ENCODE measurements at places on chromosomes 1 and 21. TPM values are rescaled to one million over a fixed set of nuclear protein-coding genes. Genes with fewer than 3 reads are reported as not detected.

DNA sequence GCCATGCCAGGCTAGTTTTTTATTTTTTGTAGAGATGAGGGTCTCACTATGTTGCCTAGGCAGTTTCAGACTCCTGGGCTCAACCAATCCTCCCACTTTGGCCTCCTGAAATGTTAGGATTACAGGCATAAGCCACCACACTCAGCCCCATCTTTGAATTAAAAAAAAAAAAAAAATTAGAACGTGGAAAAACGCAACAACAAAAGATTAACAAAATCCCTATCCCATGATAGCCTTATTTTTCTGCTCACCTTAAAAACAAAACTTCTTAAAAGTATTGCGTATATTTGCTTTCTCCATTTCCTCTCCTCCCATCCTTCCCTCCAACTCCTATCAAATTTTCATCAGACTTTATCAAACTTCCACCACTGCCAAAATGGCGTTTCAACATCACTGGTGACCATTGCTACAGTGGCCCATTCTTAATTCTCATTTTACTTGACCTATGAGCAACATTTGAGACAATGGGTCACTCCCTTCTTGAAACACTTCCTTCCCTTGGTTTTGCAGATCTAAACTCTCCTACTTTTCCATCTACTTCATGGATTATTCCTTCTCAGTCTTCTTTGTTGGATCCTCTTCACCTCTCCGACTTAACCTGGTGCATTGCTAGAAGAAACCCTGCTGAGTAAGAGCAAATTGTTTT lies 579 bp upstream of the ZNF684 start:
- H3K4me3 ChIP-seq = peak overlapping the region; percentile 99
- H3K36me3 ChIP-seq = no peaks in the 10 kb centered on the region

- H3K27me3 ChIP-seq = no peaks in the 10 kb centered on the region
- H3K4me1 ChIP-seq = no peaks in the 10 kb centered on the region
- no peak overlapping the region for H3K27ac ChIP-seq
- no peak for DNase-seq
These were observed 37.7 kb upstream of the IGSF21 start for GRCh38 chr1:18069903-18070302.

The ZSCAN20 gene
- 0.94 TPM for total RNA-seq

The CCDC27 gene
- total RNA-seq = not detected

The PCAT6 gene
- not detected for total RNA-seq

GRCh38 chr1:213531369-213532310 lies 456.1 kb upstream of the PROX1 start:
- no peak for DNase-seq
- no peaks in the 10 kb centered on the region for H3K27me3 ChIP-seq
- H3K27ac ChIP-seq = no peak overlapping the region
- H3K36me3 ChIP-seq = no peaks in the 10 kb centered on the region
- no peak overlapping the region for H3K4me3 ChIP-seq

- no peak for DNase-seq
- no peaks in the 10 kb centered on the region for H3K4me1 ChIP-seq
- H3K27me3 ChIP-seq = no peaks in the 10 kb centered on the region
These were observed 70.8 kb downstream of the DTL start for GRCh38 chr1:212106286-212106792.

The CYP4A22 gene
- total RNA-seq = not detected

- no peaks in the 10 kb centered on the region for H3K4me1 ChIP-seq
- DNase-seq = no peak
- no peaks in the 10 kb centered on the region for H3K36me3 ChIP-seq
- H3K4me3 ChIP-seq = no peak overlapping the region
- no peaks in the 10 kb centered on the region for H3K27me3 ChIP-seq
These were observed 92.0 kb upstream of the KIF26B start for GRCh38 chr1:245062741-245063305.

DNA sequence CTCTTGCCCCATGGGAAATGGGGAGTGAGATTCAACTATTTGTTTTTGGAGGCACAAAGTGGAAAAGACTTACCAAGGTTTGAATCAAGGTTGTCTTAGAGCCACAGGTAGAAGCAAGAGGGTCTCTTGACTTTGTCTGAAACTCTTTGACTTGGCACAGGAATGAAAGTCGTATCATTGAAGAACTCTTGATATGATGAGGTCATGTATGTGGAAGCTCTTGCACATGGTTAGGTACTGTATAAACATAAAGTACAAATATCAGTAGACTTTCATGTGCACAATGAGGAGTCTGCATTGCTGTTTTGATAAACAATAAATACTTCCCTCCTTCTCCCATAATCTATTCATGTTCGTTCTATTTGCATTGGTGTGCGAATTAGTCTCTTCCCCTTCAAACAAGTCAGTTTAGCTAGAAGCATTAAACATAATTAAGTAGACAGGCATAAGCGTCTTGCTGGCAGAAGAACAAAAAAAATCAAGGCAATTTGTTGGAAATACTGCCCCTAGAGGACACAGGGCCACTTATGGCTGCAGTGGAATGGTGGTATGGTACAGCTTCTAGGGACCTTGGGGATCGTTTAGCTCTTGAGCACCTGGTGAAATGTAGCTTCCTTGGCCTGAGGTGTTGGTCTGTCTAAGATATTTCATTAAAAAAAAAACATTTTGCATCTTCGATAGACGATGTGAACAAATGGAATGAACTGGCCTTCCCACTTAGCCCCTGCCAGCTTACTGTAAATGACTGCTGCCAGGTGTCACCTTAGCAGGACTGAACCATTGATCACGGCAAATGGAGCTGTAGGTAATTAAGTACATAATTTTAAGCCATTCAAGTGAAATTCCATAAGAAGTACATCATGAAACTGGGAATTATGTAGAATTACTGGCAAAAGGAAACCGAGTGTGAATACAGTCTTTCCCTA lies 218.0 kb upstream of the GALNT2 start:
- H3K27me3 ChIP-seq = peaks cover 3% of the 10 kb centered on the region
- H3K36me3 ChIP-seq = no peaks in the 10 kb centered on the region
- DNase-seq = peak; percentile 40
- H3K4me1 ChIP-seq = no peaks in the 10 kb centered on the region
- no peak overlapping the region for H3K4me3 ChIP-seq
- H3K27ac ChIP-seq = no peak overlapping the region

GRCh38 chr1:21097729-21098128 lies 79.0 kb downstream of the EIF4G3 start:
- no peak overlapping the region for H3K27ac ChIP-seq
- no peak overlapping the region for H3K4me3 ChIP-seq
- peaks cover 6% of the 10 kb centered on the region for H3K36me3 ChIP-seq

The LCE4A gene
- total RNA-seq = not detected

The AVPR1B gene
- not detected for total RNA-seq

DNA sequence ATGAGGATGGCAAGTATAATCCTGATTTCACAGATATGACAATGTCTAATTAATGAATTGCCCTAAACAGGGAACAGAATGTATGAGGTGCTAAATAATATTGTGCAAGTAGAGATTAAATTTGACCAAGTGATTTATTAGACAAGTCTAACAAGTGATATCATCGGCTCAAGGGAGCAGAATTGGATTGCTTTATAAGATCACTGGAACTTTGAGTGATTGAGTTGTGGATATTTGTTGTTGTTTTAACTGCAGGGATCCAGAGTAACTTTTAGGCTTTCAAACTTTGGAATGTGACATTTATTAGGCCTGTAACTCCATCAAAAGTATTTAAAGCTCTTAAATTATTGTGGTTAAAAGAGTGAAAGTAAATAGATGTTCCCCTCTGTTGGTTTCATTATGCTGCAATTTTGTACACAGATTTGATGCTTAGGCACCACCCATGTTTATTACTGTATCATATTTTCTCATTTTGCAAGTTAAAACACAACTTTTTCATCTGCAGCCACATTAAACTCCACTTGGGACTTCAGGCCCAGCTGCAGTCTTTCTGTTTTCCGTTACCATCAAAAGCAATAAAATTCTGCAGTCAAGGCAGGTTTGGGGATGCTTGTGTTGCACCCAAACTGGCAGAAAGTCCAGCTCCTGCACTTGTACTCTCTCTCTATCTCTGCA lies 206.6 kb downstream of the HLX start:
- no peak overlapping the region for H3K27ac ChIP-seq
- no peaks in the 10 kb centered on the region for H3K4me1 ChIP-seq
- no peak for DNase-seq
- H3K36me3 ChIP-seq = no peaks in the 10 kb centered on the region

The BNIPL gene
- 0.94 TPM for total RNA-seq

GRCh38 chr1:193662030-193662429 lies 475.6 kb upstream of the B3GALT2 start:
- peaks cover 8% of the 10 kb centered on the region for H3K4me1 ChIP-seq
- H3K27ac ChIP-seq = no peak overlapping the region
- H3K27me3 ChIP-seq = no peaks in the 10 kb centered on the region
- DNase-seq = no peak
- no peak overlapping the region for H3K4me3 ChIP-seq
